Kidney epithelial cell (primary cell): ENCODE measurements at places on chromosomes 6 and 20. TPM values are rescaled to one million over a fixed set of nuclear protein-coding genes. Genes with fewer than 3 reads are reported as not detected.

Gene MEP1A
- total RNA-seq = not detected in 2 replicates

DNA sequence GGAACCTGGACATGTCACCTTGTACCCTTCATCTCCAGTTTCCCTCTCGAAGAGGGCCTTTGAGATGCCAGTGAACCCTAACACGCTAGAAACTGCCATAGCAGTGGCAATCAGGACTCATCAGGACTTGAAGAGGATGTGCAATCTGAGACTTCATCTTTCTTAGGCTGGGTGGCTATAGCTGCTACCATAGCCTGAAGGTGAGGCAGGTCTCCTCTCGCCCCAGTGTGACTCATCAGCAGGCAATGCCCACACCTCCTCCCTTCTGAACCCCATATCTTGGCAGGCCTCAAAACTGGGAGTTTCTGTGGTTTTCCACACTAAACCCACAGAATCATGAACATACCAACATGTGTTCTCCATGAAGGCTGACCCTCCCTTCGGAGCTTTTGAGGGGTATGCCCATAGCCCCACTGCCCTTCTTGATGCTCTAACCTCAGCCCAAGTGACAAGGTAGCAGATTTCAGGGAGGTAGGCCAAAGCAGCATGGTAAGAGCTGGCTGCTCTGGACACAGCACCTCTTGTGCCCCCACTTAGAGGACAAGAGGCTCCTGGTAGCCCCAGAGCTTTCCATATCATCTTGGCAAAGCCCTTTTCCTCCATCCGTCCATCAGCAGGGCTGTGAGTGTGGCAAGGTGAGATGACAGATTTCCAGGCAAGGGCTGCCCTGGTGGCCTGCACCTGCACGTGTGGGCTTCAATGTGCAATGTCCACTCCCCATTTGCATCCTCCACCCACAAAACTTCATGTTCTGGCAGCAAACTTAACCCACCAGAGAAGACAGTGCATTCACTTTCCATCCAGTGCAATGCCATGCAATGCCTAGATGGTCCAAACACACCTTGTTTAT lies 2.6 kb downstream of the BLCAP start:
- no peak for DNase-seq

DNA sequence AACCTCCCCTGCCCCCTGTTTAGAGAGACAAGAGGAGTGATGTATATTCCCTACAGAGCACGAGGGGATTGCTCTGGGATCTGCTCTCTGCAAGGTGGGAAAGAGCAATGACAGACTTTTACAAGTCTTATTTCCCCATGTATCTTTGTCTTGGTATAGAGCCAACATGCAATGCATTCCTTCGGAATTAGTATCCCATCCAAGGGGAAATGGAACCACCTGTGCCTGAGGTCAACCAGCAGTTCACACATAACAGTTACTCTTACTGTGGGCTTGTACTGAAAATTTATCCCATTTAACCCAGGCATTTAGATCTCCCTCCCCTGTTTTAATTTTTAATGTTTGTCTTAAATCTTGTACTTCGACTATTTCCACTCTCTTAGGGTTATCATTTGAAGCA lies 250.4 kb downstream of the C6orf118 start:
- DNase-seq = peak; percentile 26

- no peak for DNase-seq
Measured at GRCh38 chr6:168353041-168353440, 33.5 kb upstream of the DACT2 start.

- DNase-seq = no peak
Measured at GRCh38 chr6:143205131-143205535, 144.4 kb downstream of the AIG1 start.

Gene CTCFL
- 0.17 and 0.41 TPM in 2 replicates for total RNA-seq

DNA sequence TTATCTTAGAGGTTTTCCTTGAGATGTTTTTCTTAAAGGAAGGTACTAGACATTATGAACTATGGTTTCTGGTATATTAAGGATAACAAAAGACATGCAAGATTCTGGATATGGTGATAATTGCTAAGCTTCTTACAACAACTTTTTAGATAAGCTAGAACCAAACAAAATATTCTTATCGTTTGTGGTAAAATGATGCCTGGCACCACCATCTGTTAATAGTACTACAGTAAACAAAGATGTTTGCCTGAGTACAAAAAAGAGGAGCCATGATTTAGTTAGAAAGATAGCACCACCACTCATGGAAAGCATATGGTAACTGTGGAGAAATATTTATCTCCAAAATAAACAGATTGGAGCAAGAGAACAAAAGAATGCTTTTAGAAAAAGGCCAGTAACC lies 747.3 kb downstream of the COL12A1 start:
- DNase-seq = no peak

Gene GNRH2
- 0.27 TPM in 1 of 2 replicates, not detected in the other for total RNA-seq

DNA sequence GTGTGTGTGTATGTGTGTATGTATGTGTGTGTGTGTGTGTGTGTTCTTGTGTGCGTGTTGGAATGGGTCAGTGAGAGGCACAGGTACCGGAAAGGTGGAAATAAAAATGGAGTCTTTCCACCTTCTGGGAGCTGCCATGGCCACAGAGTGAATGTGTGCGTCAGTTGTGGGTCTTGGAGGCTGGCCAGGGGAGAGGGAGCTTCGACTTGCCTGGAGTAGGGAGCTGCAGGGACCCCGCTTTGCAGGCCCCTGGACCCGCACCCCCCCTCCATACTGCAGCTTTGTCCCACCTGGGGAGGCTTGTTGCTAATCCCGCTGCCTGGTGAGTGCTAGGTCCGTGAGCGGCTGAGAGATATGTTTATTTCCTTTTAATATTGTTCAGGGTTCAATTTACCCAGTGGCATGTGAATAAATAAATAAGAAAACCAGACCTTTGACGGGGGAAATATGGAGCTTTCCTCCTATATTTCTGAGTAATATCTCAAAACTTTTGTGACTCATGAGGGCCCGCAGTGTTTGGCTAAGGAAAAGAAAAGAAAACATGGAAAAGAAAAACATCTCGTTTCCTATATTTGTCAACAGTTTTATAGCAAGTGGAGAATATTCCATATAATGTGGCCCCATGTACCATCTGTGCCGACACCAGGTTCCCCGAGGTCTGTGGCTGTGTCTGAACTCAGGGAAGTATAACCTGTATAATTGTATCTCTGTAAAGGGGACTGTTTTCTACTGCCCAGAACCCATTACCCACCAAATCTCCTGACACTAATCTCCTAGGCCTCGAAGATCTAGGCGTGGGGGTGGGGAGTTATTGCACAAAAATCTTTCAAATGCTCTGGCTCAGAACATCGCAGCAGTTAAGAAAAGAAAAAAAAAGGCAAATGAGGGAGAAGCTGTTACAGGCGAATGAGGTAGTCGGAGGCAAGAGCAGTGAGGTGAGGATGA lies 24.6 kb upstream of the CCDC167 start:
- no peak for DNase-seq

Gene TNF
- 16.7 and 18.6 TPM in 2 replicates for total RNA-seq

Gene MYCT1
- total RNA-seq = 8.4 and 9.6 TPM in 2 replicates
